ENCODE measurements at places on chromosomes 16 and 17. TPM values are rescaled to one million over a fixed set of nuclear protein-coding genes. Genes with fewer than 3 reads are reported as not detected.

Gene CCDC78
- 20.0 TPM for total RNA-seq

Gene MYLK3
- 9.1 TPM for total RNA-seq

Gene FNDC8
- not detected for total RNA-seq

Gene TBL3
- 84.2 TPM for total RNA-seq

Gene HBA1
- not detected for total RNA-seq

Gene TOM1L1
- 13.8 TPM for total RNA-seq

Gene NGFR
- 3.9 TPM for total RNA-seq

Gene TMEM106A
- not detected for total RNA-seq

Gene SLC12A3
- 0.25 TPM for total RNA-seq

Gene CPNE2
- total RNA-seq, result 36.7 TPM

Gene CBX2
- 35.8 TPM for total RNA-seq

Gene SULT1A4
- not detected for total RNA-seq

Gene ANKRD40CL
- not detected for total RNA-seq

Gene MMP25
- total RNA-seq, result 0.95 TPM

Gene SLC6A2
- total RNA-seq, result not detected

Gene ATP2A3
- 4.2 TPM for total RNA-seq

Data from G401 (cell line).